Stimulated activated CD8-positive, alpha-beta memory T cell treated with anti-CD3 and anti-CD28 coated beads, Interleukin-12 subunit alpha, Interleukin-12 subunit beta, amount 100 ng/mL, for 1 hour (primary cell): ENCODE measurements at places on chromosomes 1 and 21.

DNA sequence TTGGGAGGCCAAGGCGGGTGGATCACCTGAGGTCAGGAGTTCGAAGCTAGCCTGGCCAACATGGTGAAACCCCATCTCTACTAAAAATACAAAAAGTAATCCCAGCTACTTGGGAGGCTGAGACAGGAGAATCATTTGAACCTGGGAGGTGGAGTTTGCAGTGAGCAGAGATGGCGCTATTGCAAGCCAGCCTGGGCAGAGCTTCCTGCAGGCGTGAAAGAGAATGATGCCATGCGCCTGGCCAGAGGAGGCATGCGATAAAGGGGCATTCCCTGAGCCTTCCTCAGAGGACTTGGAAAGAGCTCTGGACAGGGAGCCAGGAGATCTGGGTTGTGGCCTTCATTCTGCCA, 3.2 kb downstream of the E2F2 start:
- no peak for DNase-seq

- DNase-seq, result no peak
Measured at GRCh38 chr1:177080564-177080963, 83.9 kb downstream of the ASTN1 start.

DNA sequence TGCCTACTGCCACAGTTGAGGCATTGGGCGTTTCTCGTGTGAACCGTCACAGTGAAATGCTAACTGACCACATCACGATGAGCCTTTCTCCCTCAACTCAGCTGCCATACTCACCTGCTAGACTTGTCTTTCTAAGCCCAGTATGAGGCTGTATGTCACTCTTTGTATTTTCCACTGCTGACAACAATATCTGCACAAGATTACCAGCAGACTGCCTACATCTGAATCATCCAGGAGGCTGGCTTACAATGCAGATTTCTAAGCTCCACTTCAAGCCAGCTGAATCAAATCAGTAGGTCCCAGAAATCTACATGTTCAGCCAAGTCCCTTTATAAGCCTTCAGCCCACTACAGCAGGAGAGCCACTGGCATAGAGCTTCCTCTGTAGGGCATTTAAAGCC, 355.0 kb upstream of the DUSP10 start:
- DNase-seq, result no peak

GRCh38 chr1:9315411-9316079, 22.9 kb downstream of the SPSB1 start:
- DNase-seq, result no peak

- no peak for DNase-seq
Measured at GRCh38 chr1:30966690-30967369, 58.3 kb upstream of the SDC3 start.

- DNase-seq, result no peak
Measured at GRCh38 chr1:208209286-208209685, 34.9 kb downstream of the PLXNA2 start.

DNA sequence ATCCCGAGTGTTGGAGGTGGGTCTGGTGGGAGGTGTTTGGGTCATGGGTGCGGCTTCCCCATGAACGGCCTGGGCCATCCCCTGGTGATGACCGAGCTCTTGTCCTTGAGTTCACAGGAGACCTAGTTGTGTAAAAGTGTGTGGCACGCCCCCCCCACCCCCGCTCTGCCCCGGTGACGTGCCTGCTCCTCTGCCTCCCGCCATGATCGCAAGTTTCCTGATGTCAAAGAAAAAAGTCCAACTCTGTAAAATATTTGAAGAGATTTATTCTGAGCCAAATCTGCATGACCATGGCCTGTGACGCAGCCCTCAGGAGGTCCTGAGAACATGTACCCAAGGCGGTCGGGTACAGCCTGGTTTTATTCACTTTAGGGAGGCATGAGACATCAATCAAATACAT, 125.1 kb upstream of the COL6A1 start:
- DNase-seq, result no peak

DNA sequence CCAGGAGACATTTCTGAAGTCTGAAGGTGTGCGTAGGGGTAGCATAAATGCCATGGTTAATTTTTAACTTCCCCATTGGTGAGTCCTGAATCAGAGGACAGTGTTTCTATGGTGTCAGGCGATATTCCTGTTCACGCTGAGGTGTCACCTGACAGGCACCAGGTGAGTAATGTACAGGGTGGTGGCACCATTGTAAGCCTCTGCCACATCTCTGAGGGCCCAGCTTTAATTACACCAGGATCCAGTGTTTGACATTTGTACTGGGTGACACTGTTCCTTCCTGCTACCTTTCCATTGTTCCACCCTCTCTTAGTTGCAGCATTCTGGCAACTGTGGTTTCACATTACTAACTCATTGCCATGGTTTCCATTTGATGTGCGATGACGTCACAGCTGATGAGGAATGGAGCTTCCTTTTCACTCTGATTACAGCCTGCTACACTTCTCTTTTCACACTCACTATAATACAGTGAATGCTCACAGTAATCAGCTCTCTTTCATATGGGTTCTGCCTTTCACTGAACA, 40.6 kb upstream of the MARK1 start:
- DNase-seq, result no peak

DNA sequence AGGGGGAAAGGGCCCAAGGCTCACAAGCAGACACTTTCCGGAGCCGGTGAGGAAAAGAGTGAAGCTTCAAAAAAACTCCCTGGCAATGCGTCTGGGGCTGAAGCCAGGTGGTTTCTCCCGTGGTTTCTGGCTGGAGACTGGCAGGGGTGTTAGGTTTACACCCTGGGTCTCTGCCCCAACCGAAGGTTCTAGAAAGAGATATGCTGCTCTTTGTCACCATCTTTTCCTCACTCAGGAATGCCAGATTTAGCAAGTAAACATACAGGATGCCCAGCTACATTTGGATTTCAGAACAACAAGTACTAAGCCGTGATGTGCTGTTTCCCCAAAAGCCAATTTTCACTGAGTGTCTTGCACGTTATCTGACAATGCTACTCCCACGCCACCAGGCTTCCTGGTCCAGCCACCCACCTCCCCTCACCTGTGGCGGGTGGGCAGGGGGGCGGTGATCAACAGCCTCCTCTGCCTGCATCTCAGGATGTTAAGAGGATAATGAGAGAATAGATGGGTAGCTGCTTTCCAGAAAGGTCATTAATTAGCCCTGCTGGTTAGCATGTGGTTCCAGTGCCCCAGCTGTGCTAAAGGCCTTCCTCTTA, 69.6 kb upstream of the OLIG2 start:
- no peak for DNase-seq

GRCh38 chr1:228754646-228755268, 19.5 kb downstream of the RHOU start:
- no peak for DNase-seq

DNA sequence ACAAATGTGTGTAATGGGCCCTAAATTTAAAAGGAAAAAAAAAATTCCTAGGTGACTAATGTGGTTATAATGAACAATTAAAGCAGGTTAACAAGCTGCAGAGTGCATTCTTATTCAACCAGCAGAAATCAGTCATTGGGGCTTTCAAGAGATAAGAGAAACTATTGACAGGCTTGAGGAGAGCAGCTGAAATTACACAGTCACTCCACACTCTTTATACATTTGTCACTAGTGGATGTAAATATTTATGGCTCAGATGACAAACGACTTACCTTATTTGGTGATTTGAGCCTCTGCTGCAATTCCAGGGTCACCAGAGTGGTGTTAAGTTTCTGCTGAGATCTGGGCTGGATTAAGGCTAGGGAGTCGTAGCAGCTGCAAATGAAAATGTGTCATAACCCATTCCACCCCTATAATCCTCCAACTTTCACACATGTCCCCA, 896.3 kb downstream of the TTLL7 start:
- no peak for DNase-seq

- DNase-seq, result no peak
Measured at GRCh38 chr1:171911506-171911905, 70.2 kb downstream of the DNM3 start.

DNA sequence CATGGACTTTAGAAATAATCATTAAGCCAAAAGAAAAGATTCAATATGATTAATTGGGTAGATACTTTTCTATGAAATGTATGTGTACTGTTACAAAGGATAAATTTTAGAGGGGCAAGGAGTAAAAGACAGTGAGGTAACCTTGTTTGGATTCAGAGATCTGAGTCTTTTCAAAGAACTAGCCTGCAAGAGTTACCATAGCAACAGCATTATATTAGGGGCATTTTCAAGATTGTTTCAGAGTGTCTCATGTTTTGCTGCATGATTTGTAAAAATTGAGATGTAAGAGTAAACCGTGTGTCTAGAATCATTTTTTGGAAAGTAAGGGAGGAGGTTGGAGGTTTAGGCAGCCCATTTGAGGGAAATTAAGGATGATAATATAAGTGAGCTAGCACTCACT, 70.6 kb upstream of the KIAA1614 start:
- no peak for DNase-seq

- DNase-seq, result no peak
Measured at GRCh38 chr1:233707153-233707879, 93.4 kb downstream of the KCNK1 start.

DNA sequence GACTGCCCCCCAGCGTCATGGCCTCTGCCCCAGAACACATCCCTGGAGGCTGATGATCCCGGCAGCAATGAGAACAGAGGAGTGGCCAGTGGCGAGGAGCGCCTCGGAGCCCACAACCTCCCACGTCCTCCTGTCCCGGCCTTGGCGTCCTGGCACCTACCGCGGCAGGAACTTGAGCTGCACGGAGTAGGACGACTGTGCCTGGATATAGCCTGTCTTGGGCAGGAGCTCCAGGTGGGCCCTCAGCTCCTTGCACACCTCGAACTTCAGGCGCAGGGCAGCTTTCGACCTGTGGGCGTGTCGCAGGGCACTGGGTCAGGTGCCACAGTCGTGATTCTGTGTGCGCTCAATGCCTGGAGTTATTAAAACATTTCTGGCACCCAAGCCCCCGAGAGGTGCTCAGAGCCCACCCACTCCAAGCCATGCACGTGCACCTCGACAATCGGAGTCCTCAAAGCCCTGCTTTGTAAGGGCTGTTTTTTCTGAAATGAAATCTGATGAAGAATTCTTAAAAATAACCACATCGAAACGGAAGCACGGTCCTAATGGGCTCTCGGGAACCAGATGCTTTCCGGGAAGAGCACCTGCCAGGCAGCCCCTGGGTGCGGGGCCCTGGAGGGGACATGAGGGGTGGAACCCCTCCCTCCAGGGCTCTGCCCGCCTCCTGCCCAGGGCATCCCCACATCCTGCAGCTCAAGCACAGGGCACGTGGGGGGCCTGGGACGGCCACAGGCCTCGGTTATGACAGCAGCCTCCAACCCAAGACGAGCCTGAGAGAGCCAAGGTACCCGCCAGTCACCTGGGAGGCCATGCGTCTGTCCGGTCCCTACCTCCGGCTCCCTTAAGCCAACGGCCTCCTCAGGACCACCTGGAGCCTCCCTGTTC, 23.0 kb upstream of the TMEM52 start:
- DNase-seq, result no peak

- DNase-seq, result no peak
Measured at GRCh38 chr1:81693316-81693715, 107.4 kb upstream of the ADGRL2 start.

- DNase-seq, result no peak
Measured at GRCh38 chr1:53446051-53446450, 13.1 kb upstream of the DMRTB1 start.

- DNase-seq, result no peak
Measured at GRCh38 chr1:231770506-231771175, 144.1 kb downstream of the DISC1 start.

DNA sequence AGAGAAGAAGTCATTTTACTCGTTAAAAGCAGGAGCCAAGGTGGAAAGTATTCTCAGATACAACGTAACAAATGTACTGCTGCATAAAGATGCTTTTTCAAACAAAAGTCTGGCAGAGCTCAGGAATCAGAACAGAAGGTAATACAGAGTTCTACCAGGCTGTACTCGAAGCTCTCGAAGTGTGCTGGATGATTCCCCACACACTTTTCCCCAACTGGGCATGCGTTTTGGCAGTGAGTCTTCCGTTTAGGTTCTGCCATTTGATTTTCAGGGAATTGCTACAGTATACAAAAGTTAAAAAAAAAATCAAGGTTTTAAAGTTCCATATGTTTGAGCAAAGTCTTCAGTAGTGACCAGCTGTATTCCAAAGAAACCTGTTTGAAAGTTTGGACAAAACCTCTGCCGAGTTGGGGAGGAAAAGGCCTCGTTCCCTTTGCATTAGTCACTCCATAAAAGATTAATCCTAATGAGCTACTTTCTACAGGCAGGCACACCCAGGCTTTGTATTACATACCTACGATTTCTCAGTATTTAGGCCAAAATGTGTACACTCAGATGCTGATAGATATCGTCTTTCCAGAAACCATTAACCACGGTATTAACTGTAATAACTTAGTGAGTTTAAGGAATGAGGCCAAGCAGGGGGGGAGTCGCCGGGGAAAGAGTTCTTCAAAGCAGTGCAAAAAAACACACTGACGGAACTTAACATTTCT, 477.1 kb downstream of the LMO4 start:
- DNase-seq, result no peak

GRCh38 chr1:65525266-65526048, 105.0 kb downstream of the LEPR start:
- no peak for DNase-seq

- no peak for DNase-seq
Measured at GRCh38 chr21:38768471-38769063, 37.2 kb upstream of the ETS2 start.
